Epithelial cell of proximal tubule (primary cell): ENCODE measurements at places on chromosomes 6 and 20.

DNA sequence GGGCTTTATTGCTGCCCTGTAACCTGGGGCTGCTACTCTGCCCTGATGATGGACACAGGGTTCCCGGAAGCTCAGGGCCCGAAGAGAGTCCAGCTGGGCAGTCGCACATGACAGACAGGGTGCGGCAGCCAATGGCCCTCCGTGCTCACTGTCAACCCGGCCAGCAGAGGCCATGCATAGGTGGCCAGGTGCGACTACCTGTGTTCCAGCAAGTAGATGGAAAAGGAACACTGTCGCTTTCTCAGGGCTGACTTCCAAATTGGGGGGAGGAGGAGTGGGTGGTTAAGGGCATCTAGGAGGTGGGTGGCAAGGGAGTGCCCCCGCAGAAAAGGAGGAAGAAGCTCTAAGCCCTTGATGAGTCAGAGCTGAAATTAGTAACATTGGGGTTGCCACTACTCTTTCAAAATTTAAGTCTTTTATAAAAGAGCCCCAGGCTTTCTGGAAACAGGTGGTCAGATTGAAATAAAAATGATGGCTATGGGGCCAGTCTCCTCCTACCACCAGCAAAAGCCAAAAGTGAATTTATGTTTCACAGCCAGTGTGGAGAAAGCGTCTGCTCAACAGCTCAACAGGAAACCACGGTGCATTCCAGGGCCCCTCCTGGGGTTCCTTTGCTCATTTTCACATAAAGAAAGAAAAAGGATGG lies 2.3 kb upstream of the RAMACL start:
- DNase-seq: no peak

DNA sequence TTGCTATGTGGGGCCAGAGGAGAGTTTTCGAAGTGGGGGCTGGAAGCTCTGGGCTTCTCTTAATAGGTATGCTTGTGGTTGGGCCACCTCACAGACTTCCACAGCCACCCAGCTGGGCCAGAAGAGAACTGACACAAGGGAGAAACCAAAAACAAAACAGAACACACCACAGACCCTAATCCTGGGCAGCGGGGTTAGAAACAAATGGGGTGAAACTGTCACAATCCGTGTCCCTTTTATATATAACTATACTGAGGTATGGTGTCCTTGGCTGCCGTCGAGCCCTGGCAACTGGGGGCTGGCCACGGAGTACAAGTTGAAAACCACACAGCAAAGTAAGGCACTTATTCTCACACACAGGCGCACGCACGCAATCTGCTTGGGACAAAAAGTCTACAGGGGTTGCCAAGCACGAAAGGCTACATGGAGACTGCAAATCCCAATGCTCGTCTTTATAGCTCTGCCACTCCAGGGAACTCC lies 78.3 kb downstream of the TRAM2 start:
- DNase-seq: no peak

DNA sequence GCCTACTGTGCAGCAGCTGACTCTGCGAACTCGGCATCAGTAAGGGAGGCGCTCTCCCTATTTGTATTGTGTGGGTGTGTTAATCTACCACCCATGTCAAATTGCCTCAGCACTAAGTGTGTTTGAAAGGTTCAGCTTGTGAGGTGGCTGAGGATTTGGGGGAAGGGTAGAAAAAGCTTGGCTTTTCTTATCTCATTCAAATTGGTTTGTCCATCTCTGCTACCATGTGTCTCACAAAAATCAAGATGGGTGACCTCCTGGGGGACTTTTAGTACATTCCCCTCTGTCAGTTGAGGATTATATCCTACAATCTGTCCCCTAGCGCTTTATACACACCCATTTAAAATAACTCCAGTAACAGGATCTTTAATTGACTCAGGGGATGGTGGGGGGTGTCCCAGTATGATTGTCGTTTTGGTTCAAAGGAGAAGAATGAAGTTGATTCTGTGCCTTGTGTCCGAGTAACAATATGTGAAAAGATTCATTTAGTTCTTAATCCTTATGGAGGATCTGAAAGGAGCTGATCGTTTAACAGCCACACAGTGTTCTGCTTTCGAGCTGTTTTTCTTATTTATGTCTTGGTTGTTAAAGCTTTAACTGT lies 609.6 kb downstream of the PKHD1 start:
- DNase-seq: no peak

DNA sequence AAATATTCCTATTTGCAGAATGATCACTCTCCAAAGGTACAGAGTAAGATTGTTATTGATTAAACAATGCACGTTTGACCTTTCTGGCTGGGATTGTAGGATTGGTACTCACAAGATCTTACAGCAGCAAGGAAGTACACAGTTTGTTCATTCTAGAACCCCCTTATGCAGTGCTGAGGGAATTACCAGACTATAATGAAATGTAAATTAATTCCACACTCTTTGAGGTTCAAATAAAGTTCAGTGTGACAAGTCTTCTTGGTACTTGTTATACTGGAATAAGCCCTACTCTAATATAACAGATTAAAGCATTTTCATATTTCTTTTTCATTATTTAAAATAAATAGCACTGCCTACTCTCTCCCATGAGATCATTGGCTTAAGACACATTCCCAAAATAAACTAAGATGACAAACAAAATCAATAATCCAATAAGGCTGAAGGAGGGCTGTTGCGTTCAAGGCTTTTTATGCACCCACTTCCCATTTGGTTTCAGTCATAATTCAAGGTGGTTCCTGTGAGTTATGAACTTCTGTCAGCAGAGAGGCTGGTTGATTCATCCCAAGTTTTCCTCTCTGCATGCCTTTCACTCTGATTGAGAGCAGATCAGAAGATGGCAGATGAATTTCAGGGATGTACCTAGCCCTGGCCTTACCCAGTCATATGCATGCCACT lies 881.5 kb downstream of the C6orf118 start:
- DNase-seq: no peak

DNA sequence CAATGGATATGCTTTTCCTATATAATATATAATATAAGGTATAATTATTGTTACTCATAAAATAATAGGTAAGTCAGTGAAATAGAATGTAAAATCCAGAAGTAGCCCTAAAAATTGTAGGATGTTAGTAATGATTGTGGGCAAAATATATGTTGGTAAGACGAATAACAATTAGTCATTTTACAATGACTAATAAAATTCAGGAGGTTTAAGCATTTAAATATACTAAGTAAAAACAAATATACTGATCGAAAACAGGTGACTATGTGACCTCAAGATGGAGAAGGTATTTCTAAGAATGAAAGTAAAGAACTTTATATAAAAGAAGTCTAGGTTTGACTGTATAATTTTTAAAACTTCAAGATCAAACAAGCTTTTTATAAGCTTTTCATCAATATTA lies 28.9 kb downstream of the FUCA2 start:
- DNase-seq: no peak

DNA sequence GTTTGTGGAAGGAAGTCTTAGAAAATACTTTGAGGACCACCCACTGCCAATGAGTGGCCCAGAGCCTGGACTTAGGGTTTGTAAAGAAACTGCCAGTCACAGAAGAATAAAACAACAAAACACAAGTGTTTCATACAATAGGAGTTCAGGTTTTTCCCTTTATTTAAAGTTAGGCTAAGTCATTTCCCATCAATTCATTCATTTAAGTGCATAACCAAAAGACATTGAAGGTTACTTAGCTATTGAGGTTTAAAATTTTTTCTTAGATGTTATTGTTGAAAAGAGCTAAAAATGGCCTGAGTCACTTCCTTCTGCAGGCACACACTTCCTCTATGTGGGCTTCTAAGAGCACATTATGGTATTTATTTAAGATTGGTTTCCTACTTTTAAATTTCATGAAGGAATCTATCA lies 54.2 kb downstream of the ARMC2 start:
- no peak for DNase-seq

DNA sequence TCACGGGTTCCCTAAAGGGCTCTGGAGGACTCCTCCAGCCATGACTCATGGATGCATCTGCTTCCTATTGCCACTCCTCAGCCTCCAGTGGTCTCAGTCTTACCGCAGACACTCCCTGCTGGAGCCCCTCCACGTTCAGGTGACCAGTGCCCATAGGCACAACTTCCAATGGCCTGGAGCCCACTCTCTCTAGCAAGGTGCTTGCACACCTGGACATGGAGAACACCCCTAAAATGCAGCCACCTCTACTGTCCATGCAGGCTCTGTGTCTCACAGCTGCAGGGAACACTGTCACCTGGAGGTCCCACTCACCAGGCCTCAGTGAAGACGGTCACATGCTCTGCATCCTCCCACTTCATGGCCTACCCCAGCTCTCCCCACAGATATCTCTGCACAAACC lies 36.0 kb downstream of the HUS1B start:
- DNase-seq: no peak

GRCh38 chr20:8757146-8757545 lies 311.7 kb upstream of the PLCB4 start:
- DNase-seq: peak; percentile 51

DNA sequence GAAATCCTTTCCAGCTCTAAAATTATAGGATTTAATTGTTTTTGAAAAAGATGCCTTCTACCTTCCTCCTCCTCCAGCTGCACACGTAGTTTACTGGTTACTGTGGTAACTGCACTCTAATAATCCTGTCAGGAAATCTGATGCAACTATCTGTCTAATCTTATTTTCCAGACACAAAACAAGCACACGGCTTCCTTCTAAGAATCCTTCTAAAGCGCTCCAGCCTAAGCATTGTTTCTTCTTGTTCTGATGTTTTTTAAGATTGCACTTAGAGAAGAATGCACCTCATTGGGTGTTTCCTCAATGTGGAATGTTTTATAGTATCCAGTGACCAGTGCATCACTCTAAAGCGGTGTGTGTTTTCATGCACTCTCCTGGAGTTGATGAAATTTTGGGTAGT lies 63.6 kb downstream of the CARMIL1 start:
- DNase-seq: no peak

- no peak for DNase-seq
Observed at GRCh38 chr6:116468293-116468692, 7.1 kb downstream of the CALHM6 start.

DNA sequence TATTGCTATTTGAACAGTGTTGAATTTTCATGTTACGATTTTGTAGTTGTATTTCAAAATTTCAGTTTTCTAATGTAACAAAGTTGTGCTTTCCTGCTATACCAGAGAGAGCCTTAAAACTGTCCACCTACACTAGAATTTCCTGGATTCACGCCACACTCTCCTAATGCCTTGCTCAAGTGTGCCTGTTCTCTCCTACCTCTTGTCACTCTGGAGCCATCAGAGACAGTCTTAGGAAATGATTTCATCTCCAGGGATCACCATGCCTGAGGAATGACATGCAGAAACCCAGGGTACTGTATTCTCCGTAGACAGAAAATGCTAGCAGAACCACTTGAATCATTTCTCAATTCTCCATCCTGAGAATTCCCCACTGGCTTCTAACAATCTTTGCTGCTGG lies 667.6 kb downstream of the KIF16B start:
- DNase-seq: no peak

GRCh38 chr6:24721461-24722215 lies 2.7 kb upstream of the C6orf62 start:
- DNase-seq: no peak
